ENCODE measurements at places on chromosomes 16 and 17.

DNA sequence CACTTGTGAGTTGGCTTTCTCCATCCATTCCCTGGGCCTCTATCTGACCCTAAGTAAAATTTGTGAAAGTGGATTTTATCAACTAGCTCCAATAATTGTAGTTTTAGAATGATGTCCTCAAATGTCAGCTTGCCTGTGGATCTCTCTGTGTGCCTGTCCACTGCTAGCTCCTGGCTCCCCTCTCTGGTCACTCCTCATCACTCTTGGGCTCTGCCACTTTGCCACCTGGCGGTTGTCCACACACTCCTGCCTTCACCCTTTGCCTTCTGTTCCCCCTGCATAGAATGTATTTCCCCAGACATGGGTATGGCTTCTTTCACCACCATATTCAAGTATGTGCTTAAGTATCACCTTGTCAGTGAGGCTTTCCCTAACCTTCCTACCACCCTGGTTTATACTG, 19.8 kb downstream of the ANKFN1 start:
- no peak for DNase-seq

- no peak for DNase-seq
Measured at GRCh38 chr17:48246612-48247011, 139.0 kb downstream of the SNX11 start.

DNA sequence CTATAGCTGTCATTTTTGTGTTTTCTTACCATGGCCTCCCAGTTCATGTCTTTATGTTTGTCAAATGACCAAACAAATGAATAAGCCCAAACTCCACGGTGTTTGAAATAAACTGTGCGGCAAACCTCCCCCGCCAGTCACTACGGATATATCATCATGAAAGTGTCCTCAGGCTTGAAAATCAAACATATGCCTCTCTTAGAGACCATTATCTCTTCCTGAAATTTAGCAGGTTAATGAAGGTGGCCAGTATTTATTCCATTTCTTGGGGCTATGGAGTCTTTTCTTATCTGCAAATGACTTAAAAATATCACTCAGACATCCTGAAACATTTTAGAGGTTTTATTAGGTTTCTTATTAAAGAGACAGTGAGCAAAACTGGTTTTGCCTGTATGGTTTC, 610.3 kb upstream of the CDH5 start:
- no peak for DNase-seq

- no peak for DNase-seq
Measured at GRCh38 chr17:57247261-57247660, 9.1 kb upstream of the MSI2 start.

GRCh38 chr17:31320241-31320640, 1.2 kb downstream of the EVI2A start:
- no peak for DNase-seq

DNA sequence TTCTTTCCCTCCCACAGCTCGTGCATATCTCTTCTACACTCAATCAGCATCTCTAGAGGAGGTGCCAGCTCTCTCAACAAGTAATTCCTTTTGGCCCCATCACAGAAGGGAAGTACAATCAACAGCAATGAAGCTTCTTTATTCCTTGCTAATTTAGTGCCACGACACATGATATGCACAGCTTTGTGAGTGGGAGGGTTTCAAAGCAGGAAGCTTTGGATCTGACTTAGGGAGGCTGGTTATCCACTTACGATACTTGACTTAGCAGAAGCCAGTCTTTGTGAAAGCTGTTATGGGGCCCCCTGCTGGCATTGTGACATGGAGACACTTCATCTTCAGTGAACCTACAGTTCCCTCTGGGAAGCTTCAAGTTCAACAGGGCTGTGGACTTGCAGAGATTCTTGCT, 81.0 kb downstream of the TMEM100 start:
- DNase-seq, result no peak

GRCh38 chr16:27639561-27640276, 89.8 kb downstream of the KATNIP start:
- DNase-seq, result no peak

GRCh38 chr17:2211661-2212399, 91.8 kb downstream of the SMG6 start:
- DNase-seq, result no peak

GRCh38 chr16:2526135-2526534, 5.1 kb downstream of the CEMP1 start:
- DNase-seq, result no peak

- no peak for DNase-seq
Measured at GRCh38 chr17:34607917-34608316, 28.5 kb downstream of the TMEM132E start.

- DNase-seq, result no peak
Measured at GRCh38 chr16:10729104-10730048, 14.3 kb upstream of the NUBP1 start.

GRCh38 chr16:505479-506245, 21.9 kb upstream of the CAPN15 start:
- DNase-seq, result no peak

DNA sequence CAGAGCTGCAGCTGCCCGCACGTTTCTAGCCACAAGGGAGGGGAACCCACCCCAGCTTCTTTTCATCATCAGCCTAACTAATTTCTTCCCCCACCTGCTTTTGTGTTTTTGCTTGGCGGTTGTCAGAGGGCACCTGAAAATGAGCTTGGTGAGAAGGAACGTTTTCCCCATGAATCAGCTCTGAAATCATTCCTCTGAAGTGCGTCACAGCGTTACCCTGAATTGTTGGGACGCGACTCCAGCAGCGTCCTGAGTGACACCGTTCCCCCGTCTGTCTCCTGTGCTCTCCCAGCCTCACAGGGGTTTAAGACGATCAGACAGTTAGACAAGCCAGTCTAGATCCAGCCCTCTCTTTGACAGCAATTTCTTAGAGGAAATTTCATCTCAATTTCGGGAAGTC, 722.9 kb upstream of the EEF2KMT start:
- DNase-seq, result no peak

DNA sequence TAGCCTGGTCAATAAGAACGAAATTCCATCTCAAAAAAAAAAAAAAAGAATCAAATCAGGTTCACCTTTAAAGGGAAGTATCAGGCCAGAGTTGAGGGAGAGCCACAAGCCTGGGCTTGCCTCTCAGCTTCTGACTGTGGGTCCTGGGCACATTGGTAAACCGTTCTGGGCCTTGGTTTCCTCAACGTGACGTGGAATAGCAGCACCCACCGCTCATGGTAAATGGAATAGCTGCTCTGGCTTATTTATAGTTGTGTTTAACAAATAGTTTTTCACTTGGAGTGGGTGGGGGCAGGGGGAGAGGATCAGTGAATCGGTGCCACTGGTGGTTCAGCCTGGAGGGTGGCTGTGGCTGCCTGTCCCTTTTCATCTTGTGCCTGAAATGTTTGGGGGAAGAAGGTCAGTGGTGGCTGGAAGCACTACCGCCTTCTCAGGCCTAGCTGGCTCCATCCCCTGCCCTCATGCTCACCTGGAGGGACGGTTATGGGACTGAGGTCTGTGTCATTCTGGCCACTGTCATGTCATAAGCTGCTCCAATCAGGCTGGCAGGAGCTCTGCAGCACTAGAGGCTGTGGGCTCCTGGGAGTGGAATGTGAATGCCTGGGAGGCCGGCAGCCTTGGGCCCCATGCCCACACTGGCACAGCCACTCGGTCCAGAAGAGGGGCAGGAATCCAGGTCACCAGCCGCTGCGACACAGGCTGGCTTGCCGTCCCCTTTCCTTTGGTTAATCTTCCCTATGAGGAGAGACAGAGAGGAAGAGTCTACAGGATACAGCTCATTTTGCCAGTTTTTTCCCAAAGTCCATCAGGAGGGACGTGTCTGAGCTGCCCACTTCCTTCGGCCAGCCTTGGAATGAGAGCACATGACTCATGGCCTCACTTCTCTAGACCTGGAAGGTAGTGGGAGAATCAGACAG, 27.0 kb downstream of the CCR7 start:
- DNase-seq, result no peak
